Hair follicular keratinocyte (primary cell): ENCODE measurements at places on chromosomes 6 and 20. TPM values are rescaled to one million over a fixed set of nuclear protein-coding genes. Genes with fewer than 3 reads are reported as not detected.

FAM209A gene
- not detected in 2 replicates for total RNA-seq

AARS2 gene
- total RNA-seq = 9.7 and 17.2 TPM in 2 replicates

STMND1 gene
- total RNA-seq = not detected in 2 replicates

SLC13A3 gene
- 7.9 and 9.2 TPM in 2 replicates for total RNA-seq

TREML1 gene
- total RNA-seq = 0.78 TPM in 1 of 2 replicates, not detected in the other

RSPO3 gene
- not detected in 2 replicates for total RNA-seq

NPEPL1 gene
- total RNA-seq = 12.3 and 13.7 TPM in 2 replicates

TPD52L1 gene
- 83.5 and 127 TPM in 2 replicates for total RNA-seq

SLA2 gene
- total RNA-seq = not detected in 2 replicates

CDSN gene
- total RNA-seq = 1.7 and 1.8 TPM in 2 replicates

CPXM1 gene
- not detected in 2 replicates for total RNA-seq

C6orf15 gene
- 0.16 TPM in 1 of 2 replicates, not detected in the other for total RNA-seq

THEMIS gene
- total RNA-seq = not detected in 2 replicates

HMGCLL1 gene
- 0.39 and 0.65 TPM in 2 replicates for total RNA-seq

MYCT1 gene
- not detected in 2 replicates for total RNA-seq

BPIFB4 gene
- total RNA-seq = not detected in 2 replicates

PPIL6 gene
- total RNA-seq = 2.5 and 3.4 TPM in 2 replicates

TRAPPC3L gene
- total RNA-seq = 0.70 TPM in 1 of 2 replicates, not detected in the other

CLPSL2 gene
- total RNA-seq = not detected in 2 replicates

TAAR5 gene
- not detected in 2 replicates for total RNA-seq

NKX2-4 gene
- not detected in 2 replicates for total RNA-seq

FOXA2 gene
- 6.2 and 6.7 TPM in 2 replicates for total RNA-seq

PHACTR3 gene
- total RNA-seq = 0.38 and 0.70 TPM in 2 replicates

KCNK17 gene
- total RNA-seq = not detected in 2 replicates

PNLDC1 gene
- 0.94 TPM in 1 of 2 replicates, not detected in the other for total RNA-seq

RGS17 gene
- total RNA-seq = 0.34 and 0.47 TPM in 2 replicates

MED20 gene
- 16.5 TPM in 2 replicates for total RNA-seq

PTCHD4 gene
- total RNA-seq = 0.87 and 2.0 TPM in 2 replicates

OPRM1 gene
- not detected in 2 replicates for total RNA-seq

GRM1 gene
- not detected in 2 replicates for total RNA-seq

CCM2L gene
- not detected in 2 replicates for total RNA-seq

SIRPG gene
- not detected in 2 replicates for total RNA-seq

CNBD2 gene
- 2.2 and 8.7 TPM in 2 replicates for total RNA-seq

RBPJL gene
- total RNA-seq = not detected in 2 replicates

NFKBIE gene
- total RNA-seq = 35.1 and 36.9 TPM in 2 replicates

EPHA7 gene
- not detected in 2 replicates for total RNA-seq

SIGLEC1 gene
- total RNA-seq = not detected in 2 replicates

TNFRSF6B gene
- 619 and 1,142 TPM in 2 replicates for total RNA-seq

ALDH5A1 gene
- under 0.01 and 0.62 TPM in 2 replicates for total RNA-seq
